Right kidney (tissue), 9 donors: ENCODE measurements at places on chromosomes 7 and 10.

- DNase-seq, result peak; percentile 72
Measured at GRCh38 chr7:4882169-4883032, 1.1 kb downstream of the RADIL start.

DNA sequence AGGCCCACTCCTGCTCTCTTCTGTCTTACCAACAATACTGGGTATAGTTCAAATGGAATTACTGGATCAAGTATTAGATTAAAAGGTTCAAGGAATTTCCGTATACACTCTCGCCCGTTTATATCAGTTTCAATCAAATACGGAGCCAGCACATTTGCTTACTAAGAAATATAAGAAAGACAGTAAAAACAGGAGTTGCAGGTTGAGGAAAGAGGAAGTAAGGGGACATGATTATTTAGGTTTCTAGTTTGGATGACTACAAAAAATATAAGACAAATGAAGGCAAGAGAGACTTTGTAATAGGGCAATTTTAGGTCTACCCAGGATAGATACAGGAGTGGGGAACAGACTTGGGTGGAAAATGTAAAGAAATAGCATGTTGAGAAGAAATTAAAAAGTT is 109.9 kb upstream of the ABI1 start:
- no peak for DNase-seq

GRCh38 chr10:47154762-47155161 is 145.2 kb upstream of the GDF10 start:
- no peak for DNase-seq

GRCh38 chr7:127226685-127227374 is 25.9 kb downstream of the GRM8 start:
- DNase-seq, result no peak
